ENCODE measurements at places on chromosomes 4 and X.

GRCh38 chr4:123603165-123603564 lies 206.6 kb downstream of the SPRY1 start:
- DNase-seq = no peak

GRCh38 chr4:8793571-8794160 lies 78.0 kb downstream of the HMX1 start:
- no peak for DNase-seq

GRCh38 chr4:79831701-79832514 lies 241.1 kb downstream of the ANTXR2 start:
- no peak for DNase-seq

DNA sequence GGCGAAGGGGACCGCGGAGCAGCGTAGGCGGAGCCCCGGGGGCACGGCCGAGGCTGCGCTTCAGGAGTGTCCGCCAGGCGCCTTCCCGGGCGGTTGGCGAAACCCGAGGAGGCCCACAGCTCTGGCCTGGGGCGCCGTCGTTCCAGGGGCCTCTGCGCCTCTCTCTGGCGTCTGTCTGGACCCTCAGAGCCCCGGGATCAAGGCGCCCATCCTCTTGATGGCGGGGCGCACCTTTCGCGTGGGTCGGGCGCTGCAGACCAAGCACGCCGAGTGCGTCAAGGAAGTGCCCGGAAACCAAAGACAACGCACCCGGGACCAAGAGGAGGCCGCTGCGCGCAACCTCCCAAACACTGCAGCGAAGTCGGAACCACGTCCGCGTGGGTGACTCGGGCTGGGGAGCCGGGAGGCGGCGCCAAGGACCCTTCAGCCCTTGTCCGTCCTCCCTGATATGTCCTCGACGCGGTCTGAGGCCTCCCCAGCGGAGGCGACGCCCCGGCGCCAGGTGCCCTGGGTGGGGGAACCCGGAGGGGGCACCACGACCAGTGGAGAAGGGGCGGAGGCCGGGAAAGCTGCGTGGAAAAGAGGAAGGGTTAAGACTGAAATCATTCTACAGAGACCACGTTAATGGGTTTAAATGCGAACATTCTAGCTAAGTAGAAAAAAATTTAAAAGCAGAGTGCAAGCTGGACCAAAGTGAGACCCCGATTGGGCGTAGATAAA lies 9.9 kb downstream of the HMX1 start:
- DNase-seq = no peak

All from NCI-H1930 (cell line).